ENCODE measurements at places on chromosomes 16 and 17.

DNA sequence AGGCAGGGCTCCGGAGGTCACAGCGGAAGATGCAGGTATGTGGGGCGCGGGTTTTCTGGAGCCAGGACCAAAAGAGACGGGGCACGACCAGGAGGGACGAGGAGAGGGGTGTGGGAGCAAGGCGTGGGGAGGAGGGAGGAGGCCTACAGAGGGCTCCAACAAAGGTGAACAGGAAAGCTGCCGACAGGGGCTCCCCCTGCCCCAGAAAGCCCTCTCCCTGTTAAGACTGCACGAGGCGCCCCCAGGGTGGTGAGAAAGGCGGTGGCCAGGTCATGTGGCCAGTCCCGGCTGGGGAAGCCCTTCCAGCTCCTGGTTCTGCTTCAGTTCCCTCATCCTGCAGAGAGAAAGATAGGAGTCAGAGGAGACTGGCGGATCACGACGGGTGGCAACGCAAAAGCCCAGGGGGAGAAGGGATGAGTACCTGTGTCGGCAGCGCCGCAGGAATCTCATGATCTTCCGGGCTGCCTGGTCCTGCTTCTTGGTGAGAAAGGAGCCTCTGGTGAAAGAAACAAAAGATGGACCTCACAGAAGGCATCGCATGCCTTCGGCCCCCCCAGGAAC lies 949 bp upstream of the SPAG7 start:
- no peaks in the 10 kb centered on the region for H3K27me3 ChIP-seq
- H3K4me1 ChIP-seq: peaks cover 36% of the 10 kb centered on the region
- H3K36me3 ChIP-seq: peaks cover 18% of the 10 kb centered on the region
- peak overlapping the region; percentile 94 for H3K27ac ChIP-seq
- H3K4me3 ChIP-seq: peak overlapping the region; percentile 89

- no peaks in the 10 kb centered on the region for H3K27me3 ChIP-seq
- H3K36me3 ChIP-seq: no peaks in the 10 kb centered on the region
- peaks cover 24% of the 10 kb centered on the region for H3K4me1 ChIP-seq
- peak overlapping the region; percentile 50 for H3K27ac ChIP-seq
These were observed 1.0 kb downstream of the NOG start for GRCh38 chr17:56594320-56595107.

GRCh38 chr17:46977750-46978488 lies 1.1 kb downstream of the RPRML start:
- H3K27me3 ChIP-seq: peaks cover 5% of the 10 kb centered on the region
- no peak overlapping the region for H3K27ac ChIP-seq
- no peaks in the 10 kb centered on the region for H3K36me3 ChIP-seq
- no peak for DNase-seq

- no peaks in the 10 kb centered on the region for H3K36me3 ChIP-seq
- H3K4me3 ChIP-seq: no peak overlapping the region
- H3K27ac ChIP-seq: no peak overlapping the region
- DNase-seq: no peak
These were observed 6.5 kb upstream of the USP32 start for GRCh38 chr17:60398227-60398959.

DNA sequence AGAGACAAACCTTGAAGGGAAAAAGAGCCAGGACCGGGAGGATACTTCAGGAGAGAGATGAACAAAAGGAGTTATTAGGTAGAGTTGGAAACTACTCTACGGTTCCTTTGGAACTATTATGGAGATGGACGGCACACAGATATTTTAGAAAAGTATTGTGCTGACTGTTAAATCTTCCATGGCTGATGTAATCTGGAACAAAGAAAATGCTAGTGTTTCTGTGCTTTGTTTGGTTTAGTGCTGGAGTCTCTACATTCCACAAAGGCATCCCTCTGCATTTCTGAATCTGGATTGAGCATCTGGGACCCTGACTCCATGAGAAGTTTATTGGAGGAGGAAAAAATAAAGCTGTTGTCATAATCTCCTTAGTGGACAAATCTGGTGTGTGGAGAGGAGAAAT lies 57.2 kb downstream of the RPGRIP1L start:
- no peak overlapping the region for H3K4me3 ChIP-seq
- H3K27me3 ChIP-seq: no peaks in the 10 kb centered on the region
- H3K4me1 ChIP-seq: no peaks in the 10 kb centered on the region

GRCh38 chr17:82050761-82051641 lies 610 bp downstream of the RFNG start:
- H3K36me3 ChIP-seq: peaks cover 30% of the 10 kb centered on the region
- DNase-seq: no peak
- H3K27ac ChIP-seq: no peak overlapping the region

DNA sequence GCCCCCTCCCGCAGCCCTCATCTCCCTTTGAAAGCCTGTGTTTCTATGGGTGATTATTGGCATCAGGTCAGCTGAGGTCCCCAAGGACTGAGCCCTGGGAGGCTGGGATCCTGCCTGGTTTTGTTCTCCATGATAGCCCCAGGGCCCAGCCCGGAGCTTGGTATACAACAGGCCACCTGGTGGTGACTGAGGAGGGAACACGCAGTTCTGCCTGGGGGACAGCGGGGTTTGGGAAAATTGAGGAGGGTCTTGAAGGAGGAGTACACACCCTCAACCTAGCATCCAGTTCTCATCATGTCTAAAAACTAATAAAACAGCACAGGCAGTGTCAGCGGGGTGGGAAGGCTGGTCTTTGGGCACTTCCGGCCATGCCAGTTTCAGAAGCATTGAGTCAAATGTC lies 335.1 kb downstream of the CPPED1 start:
- no peak overlapping the region for H3K4me3 ChIP-seq
- peaks cover 34% of the 10 kb centered on the region for H3K4me1 ChIP-seq
- no peak overlapping the region for H3K27ac ChIP-seq
- DNase-seq: no peak

DNA sequence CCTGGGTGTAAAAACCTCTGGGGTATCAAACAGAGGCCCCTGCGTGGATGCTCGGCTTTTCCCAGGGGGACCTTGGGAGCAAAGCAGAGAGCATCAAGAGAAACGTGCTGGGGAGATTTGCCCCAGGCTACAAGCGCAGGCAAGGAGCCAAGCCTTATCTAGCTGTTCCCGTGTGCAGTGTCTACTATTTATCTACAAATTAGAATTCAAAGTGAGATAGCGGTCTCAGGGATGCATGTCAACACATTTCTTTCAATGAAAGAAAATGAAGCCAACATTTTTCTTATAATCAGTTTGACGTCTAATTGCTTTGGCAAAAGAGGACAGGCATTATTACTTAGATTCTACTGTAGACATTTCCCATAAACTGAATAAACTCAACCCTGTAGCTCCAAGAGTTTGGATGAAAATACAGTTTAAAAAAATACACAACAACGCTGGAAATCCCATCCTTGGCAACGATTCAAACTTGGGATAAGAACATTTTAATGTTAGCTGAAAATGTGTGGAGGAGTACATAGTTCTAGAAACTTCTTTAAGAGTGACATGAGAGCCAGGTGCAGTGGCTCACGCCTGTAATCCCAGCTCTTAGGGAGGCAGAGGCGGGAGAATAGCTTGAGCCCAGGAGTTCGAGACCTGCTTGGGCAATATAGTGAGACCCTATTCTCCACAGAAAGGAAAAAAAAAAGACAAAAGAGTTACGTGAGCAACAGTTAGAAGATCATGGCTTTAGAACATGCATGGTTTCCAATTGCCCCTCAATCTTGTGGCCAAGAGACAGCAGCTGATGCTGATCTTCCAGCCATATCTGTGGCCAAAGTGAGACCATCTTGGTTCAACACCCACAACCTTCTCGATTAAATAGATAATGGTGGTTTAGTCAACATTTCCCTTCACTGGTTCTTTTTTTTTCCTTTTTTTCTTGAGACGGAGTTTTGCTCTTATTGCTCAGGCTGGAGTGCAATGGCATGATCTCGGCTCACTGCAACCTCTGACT lies 7.2 kb downstream of the SPNS3 start:
- no peak overlapping the region for H3K4me3 ChIP-seq
- DNase-seq: no peak
- H3K4me1 ChIP-seq: no peaks in the 10 kb centered on the region

- DNase-seq: no peak
- peaks cover 35% of the 10 kb centered on the region for H3K4me1 ChIP-seq
- peak overlapping the region; percentile 62 for H3K4me3 ChIP-seq
- no peaks in the 10 kb centered on the region for H3K27me3 ChIP-seq
- H3K36me3 ChIP-seq: no peaks in the 10 kb centered on the region
These were observed 34.7 kb downstream of the BAHCC1 start for GRCh38 chr17:81429821-81430551.

DNA sequence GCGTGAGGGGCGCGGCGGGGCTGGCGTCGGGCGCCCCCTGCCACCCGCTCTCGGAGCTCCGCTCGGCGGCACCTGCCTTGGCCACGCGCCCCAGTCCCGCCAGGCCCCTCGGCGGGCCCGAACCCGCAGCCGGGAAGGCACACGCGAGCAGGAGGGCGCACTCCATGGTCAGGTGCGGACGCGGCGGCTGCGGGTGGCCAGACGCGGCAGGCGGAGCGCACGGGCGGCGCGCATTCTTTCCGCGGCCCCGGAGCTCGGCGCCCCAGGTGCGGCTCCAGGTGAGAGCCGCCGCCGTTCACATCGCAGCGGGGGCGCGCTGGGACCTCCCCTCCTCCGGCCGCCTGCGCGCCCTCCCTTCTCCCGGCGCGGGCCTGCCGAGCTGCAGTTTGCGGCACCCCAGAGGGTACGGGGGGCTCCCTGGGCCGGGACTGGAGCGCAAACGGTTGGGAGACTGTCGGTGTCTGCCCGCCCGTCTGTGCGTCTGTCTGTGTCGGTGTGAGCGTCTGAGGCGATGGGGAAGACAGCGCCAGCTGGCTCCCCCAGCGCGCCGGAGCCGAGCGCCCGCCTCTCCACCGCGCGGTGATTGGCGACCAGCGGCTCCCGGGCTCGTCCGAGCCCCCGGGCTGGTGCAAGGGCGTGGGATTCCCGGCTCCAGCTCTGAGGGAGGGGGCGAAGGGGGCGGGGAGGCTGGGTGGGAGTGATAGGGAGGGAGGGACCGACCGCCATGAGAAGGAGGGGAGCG lies at the start of gene ADAMTS18:
Gene ADAMTS18 (minus strand): TSS at position 505 of the 742 bp plus-strand sequence. CDS start 339 bp downstream, at position 166.
- no peaks in the 10 kb centered on the region for H3K36me3 ChIP-seq
- H3K27ac ChIP-seq: no peak within 1 kb of the TSS
- H3K4me1 ChIP-seq: no peaks in the 10 kb centered on the region
- H3K27me3 ChIP-seq: no peaks in the 10 kb centered on the region
- DNase-seq: no peak
- H3K4me3 ChIP-seq: no peak within 1 kb of the TSS

- H3K4me3 ChIP-seq: no peak overlapping the region
- DNase-seq: no peak
- no peaks in the 10 kb centered on the region for H3K27me3 ChIP-seq
- H3K4me1 ChIP-seq: no peaks in the 10 kb centered on the region
- H3K27ac ChIP-seq: no peak overlapping the region
These were observed 31.2 kb downstream of the XYLT1 start for GRCh38 chr16:17439580-17439979.

DNA sequence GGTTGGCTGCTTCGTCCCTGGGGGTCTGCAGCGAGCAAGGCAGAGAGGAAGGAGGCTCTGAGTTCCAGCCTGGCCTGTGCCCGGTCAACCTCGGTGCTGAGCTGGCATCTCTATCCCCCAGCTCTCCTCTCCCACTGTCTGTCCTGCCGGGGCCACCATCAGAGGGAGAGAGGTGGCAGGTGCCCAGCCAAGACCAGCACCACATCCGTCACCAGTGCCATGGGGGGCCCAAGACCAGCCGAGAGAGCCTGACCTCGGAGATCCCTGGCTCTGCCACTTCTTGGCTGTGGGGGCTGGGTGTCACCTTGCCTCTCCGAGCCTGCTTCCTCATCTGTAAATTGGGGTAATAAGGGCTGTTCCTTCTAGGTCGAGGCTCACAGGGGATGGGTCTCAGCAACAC lies 560 bp upstream of the P2RX1 start:
- peaks cover 21% of the 10 kb centered on the region for H3K4me1 ChIP-seq
- no peaks in the 10 kb centered on the region for H3K36me3 ChIP-seq
- H3K4me3 ChIP-seq: no peak overlapping the region
- peak overlapping the region; percentile 27 for H3K27ac ChIP-seq

DNA sequence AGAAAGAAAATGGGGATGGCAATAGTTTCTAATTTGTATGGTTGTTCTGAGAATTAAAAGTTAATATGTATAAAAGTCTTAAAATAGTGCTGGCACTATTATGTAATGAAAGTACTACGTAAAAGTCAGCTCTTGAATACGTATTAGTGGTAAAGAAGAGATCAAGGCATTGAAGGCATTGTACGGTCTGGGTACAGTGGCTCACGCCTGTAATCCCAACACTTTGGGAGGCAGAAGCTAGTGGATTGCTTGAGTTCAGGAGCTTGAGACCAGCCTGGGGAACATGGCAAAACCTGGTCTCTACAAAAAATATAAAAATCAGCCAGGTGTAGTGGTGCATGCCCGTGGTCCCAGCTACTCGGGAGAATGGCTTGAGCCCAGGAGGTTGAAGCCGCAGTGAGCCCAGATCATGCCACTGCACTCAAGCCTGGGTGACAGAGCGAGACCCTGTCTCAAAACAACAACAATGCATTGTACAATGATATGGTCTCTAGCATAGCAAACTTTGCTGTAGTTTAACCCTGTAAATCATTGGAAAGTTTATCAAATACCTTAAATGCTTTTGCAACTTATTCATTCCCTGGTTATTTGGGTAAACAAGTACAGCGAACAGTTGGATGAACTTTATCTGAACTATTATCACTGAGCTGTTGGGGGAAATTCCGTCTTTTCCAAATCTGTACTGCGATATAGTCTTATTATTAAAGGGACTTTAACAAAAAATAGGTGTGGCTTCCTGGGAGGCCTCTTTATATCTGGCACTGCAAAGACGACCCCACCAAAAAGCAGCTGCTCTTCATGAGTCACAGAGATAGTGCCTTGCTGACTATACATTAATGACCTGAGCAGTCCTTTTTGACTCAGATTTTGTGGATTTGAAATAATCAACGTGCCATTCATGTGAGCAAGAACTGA lies 73.6 kb downstream of the GPRC5B start:
- H3K4me1 ChIP-seq: peaks cover 11% of the 10 kb centered on the region
- no peak for DNase-seq
- H3K27me3 ChIP-seq: no peaks in the 10 kb centered on the region
- H3K4me3 ChIP-seq: no peak overlapping the region
- no peak overlapping the region for H3K27ac ChIP-seq

GRCh38 chr17:38605841-38606645 lies at the start of gene SRCIN1:
Gene SRCIN1 (minus strand): TSS chr17:38605952. CDS start chr17:38605705, 247 bp downstream.
- no peak within 1 kb of the TSS for H3K27ac ChIP-seq
- no peaks in the 10 kb centered on the region for H3K36me3 ChIP-seq
- H3K4me3 ChIP-seq: peak within 1 kb of the TSS; percentile 72
- H3K27me3 ChIP-seq: peaks cover 5% of the 10 kb centered on the region
- no peak for DNase-seq

GRCh38 chr17:11553135-11553534 lies 45.1 kb upstream of the DNAH9 start:
- DNase-seq: no peak
- no peaks in the 10 kb centered on the region for H3K36me3 ChIP-seq
- no peak overlapping the region for H3K4me3 ChIP-seq

GRCh38 chr16:12089492-12090150 lies 113.1 kb downstream of the SNX29 start:
- H3K36me3 ChIP-seq: no peaks in the 10 kb centered on the region
- DNase-seq: peak; percentile 40
- peaks cover 11% of the 10 kb centered on the region for H3K4me1 ChIP-seq
- peak overlapping the region; percentile 61 for H3K4me3 ChIP-seq
- no peaks in the 10 kb centered on the region for H3K27me3 ChIP-seq

Data from thoracic aorta (tissue), 2 donors.